Ecto neural progenitor cell (in vitro differentiated cells): ENCODE measurements at places on chromosomes 5 and 9.
A peak's percentile ranks its signal among the peaks of the same experiment; 100 is the strongest.

DNA sequence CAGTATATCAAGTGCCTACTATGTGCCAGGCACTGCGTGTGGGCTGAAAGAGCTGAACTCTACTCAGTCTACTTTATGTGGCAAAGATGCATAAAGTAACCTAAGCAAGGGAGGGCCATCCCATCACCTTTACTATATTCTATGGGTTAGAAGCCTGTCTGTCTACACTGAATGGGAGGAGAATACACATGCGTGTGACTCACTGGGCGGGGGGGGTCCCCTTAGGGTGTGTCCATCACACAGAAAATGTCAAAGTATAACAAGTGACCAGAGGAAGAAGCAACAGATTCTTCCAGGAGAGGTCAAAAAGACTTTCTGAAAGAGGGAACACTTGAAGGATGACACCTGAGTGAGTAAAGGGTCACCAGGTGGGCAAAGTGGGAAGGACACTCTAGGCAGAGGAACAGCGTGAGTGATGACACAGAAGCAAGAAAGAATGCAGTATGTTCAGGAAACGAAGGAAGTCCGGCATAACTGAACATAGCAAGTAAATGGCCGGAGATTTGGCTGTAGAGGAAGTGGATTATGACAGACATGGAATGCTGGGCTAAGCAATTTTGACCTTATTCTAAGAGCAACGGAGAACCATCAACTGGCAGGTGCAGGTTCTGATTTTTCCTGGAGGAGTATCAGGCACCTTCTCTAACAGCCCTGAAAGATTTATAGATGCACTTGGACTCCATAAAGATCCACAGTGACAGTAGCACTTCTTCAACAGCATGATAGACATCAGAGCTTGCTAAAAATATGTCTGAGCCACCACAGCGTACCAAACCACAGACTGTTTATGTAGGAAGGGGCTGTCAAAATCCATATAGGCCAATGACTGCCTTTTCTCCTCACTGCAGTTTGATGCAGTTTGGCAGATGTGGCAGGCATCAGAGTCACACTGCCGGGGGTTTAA is 8.0 kb upstream of the WHRN start:
- DNase-seq, result no peak

DNA sequence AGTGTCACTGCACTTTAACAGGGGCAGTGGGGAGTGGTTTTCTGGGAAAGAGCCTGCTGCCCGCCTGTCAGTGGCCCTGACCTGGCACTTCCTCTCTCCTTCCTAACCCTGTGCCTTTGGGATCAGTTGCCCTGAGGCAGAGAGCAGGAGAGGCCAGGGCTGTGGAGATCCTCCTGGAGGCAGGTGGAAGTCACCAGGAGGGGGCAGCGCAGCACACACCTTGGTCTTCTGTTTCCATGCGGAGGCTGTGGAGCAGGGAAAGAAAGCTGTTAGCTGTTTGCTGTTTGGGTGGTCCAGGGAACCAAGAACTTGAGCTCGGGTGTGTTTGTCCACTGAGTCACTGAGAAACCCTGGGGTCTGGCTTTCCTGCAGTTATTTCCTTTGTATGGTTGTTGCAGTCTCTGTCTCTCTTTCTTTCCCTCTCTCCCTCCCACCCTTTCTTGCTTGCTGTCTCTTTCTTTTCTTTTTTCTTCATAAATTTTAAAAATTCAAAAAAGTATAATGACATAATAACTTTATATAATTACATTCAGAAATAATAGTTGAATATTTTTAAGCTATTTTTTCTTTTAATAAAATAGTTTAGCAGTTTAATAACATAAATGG is 28.1 kb downstream of the NTRK2 start:
- DNase-seq, result peak; percentile 87

DNA sequence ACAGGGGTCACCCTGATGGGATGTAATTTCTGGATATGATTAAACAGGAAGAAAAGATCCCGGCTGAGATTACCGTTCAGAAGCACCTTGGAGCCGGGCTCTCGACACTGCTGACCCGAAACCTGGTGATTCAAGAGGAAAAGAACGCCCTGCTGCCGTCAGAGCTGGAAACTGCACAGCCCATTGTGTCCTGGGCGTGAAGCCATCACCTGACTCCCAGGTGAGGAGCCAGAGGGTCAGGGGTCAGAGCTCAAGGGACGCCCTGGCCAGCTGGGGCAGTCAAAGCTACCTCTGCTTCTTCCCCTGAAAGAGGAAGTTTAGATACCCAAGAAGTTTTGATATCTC is 17.8 kb upstream of the SLC12A7 start:
- no peak for DNase-seq

DNA sequence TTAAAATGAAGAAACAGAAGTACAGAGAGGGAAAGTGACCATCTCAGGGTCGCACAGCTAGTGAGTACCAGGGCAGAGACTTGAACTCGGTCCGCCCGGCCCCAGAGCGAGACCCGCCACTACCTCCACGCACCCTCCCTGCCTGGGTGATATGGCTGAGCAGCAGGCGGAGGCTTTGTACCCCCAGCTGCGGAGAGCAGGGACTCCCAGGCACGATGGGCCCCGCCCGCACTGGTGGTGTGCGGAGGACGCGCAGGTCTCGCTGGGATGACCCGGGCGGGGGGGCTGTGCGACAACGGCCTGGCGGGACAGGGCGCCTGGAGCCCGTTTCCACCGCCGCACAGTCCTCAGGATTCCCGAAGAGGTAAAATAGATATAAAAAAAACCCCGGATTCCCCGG is 64.7 kb upstream of the LARP1 start:
- no peak for DNase-seq

- DNase-seq, result no peak
These were observed 17.9 kb upstream of the GFPT2 start for GRCh38 chr5:180370861-180371641.
